ENCODE measurements at places on chromosomes 13 and 19.
A peak's percentile ranks its signal among the peaks of the same experiment; 100 is the strongest.

DNA sequence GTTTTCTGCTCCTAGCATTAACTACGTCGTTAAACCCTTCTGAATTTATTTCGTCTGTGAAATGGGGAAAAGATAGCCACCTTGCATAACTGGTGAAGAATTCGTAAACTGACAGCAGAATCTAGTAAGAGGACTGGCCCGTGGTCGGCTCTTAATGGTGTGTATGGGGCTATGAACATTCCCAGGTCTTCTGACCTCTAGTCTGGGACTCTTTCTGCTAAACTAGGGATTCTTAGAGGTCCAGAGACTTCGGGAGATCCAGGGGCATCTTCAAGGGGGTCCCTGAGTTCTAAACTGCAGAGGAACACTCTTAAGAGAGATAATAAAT lies 231.1 kb upstream of the SERP2 start:
- no peak for DNase-seq

- no peak for DNase-seq
Observed at GRCh38 chr19:43624933-43625332, 5.5 kb upstream of the ZNF428 start.

- no peak for DNase-seq
Observed at GRCh38 chr19:2517881-2518601, 42.1 kb downstream of the GADD45B start.

DNA sequence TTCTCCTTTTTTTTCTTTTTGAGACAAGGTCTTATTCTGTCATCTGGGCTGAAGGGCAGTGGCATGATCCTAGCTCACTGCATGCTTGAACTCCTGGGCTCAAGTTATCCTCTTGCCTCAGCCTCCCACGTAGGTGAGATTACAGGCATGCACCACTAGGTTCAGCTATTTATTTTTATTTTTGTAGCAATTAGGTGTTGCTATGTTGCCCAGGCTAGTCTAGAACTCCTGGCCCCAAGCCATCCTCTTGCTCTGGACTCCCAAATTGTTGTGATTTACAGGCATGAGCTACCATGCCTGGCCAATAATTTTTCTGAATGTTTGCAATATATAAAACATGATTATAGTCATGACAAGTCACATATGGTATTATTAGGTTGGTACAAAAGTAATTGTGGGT lies 161.1 kb upstream of the ATXN8OS start:
- DNase-seq = no peak

GRCh38 chr19:40280608-40281221 lies 4.4 kb downstream of the AKT2 start:
- no peak for DNase-seq

DNA sequence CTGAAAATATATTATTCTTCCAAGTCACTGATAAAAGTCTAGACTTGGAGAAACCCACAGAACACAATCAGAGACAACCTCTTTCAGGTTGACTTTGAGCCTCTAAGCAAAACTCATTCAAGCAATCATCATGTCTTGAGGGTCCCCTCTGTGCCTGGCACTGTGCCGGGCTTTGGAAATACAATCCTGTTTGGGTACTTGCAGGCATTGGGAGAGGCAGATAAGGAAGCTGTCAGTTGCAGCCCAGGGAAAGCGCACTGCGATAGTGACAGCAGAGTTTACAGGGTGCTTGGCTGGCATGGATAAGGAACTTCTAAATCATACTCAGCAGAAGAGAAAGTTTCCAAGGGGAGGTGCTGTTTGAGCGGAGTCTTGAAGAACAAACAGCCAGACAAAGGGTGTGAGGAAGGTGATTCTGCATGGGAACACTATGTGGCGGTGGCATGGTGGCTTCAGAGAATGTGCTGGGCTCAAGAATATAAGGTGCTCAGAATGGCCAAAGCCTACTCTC lies 9.1 kb downstream of the SERP2 start:
- no peak for DNase-seq

DNA sequence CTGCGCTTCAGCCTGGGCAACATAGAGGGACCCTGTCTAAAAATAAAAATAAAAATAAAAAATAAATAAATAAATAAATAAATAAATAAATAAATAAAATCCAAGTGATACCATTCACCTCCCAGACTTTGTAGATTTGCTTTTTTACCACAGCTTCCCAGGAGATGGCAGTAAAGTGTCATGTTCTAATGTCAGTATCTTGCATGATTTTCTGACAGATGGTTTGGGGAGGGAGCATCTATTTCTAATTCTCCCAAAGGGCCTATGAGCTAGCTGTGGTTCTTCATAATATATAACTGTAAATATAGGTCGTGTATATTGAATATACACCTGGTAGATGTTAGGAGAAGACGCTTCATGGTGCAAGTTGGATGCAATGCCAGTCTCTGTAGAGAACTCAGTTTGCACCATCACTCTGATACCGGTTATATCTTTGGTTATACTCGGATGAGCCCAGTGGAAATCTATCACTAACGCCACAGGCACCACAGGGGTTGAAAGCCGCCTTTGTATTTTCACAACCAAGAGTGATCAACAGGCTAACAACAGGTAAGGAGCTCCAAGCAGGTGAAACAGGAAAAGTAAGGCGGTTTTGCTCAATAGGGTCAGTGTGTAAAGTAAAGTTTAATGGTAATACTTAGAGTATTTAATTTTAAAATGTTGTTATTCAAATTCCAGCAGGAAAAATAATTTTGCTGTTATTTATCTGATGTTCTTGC lies 13.9 kb downstream of the APLP1 start:
- DNase-seq = peak; percentile 83

DNA sequence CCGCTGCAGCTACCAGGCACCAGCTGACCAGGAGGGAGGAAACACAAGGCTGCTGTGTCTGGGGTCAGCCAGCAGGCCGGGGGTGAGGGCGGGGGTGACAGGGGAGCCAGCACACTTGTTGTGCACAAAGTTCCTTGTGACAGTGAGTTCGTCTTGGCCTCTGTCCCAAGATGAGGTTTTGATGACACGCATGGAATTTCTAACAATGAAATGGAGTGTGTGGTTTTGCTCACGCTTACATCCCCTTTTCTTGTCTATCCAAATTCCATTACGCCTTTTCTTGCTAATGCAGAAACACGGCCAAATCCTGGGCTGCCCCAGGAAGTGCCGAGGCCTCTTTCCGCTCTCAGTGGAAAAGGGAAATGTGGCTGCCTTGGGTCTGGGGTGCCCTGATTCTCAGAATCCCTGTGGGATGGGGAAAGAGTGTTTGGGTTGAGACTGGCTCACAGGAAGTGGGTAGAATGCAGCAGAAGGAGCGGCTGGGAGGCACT lies 73.8 kb downstream of the GADD45B start:
- peak; percentile 91 for DNase-seq

DNA sequence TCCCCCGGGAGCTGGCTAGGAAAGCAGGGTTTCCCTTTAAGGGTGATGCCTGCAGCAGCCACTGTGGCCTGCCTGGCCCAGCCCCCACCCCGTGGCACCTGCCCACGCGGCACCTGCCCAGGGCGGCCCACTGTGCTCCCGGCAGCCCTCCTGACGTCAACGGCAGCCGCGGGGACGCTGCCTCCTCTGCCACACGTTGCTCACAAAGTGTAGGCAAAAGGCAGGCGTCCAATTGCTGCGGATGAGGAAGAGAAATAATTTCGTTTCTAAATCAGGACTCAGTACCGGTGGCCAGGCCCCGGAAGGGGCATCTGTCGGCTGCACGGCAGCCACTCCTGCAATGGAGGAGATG lies 122.3 kb downstream of the URI1 start:
- no peak for DNase-seq

DNA sequence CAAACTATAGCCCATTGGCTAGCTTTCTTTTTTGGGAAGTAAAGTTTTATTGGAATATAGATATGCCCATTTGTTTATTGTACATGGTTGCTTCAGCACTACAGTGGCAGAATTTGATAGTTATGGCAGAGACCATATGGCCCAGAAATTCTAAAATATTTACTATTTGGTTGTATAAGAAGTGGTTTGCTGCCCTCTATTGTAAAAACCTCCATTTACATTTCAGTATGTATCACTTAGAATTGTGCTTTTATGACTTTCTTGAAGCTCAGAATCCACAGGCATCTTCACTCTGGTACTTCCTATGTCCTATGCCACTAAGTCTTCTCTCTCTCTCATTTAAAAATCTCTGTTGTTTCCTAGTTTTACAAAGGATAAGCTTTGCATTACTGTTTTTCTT lies 37.7 kb downstream of the DLEU7 start:
- no peak for DNase-seq

- DNase-seq = no peak
Observed at GRCh38 chr19:39544226-39544903, 4.4 kb upstream of the EID2 start.

- DNase-seq = no peak
Observed at GRCh38 chr13:42741914-42742313, 39.5 kb upstream of the FAM216B start.

DNA sequence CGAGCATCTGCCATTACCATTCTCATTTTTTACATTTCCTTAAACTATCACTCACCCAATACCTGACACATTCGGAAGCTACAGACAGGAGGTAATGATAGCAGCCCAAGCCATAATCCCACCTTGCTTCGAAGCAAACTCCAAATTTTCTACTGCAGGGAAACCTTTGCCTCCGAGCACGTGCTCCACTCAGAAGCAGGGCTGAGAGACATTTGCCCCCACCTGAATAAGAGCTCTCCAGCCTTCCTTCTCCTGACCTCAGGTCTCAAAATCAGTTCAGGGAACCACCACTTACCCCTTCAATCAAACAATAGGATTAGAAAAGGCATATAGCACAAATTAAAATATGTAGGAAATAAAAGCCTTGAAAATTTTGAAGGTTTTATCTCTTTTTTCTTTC lies 2.3 kb upstream of the DACH1 start:
- no peak for DNase-seq

GRCh38 chr19:35155441-35155840 lies 906 bp downstream of the FXYD5 start:
- DNase-seq = no peak

- DNase-seq = no peak
Observed at GRCh38 chr13:28548872-28549271, 53.9 kb upstream of the FLT1 start.

DNA sequence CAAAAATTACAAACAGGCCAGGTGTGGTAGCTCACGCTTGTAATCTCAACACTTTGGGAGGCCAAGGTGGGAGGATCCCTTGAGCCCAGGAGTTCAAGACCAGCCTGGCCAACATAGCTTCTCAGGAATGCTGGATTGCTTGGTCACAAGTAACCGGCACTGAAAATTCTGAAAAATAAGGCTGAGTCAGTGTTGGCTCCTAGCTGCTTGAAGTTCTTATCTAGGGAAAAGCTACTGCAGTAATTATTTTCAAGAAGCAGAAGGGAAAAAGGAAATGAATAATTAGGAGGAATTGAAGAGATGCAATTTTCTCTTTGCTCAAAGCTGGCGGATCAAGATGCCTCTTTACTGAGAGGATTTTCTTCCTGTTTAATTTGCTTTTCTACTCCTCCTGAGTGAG lies 75.0 kb upstream of the GTF3A start:
- no peak for DNase-seq

GRCh38 chr19:2483084-2483483 lies 7.2 kb downstream of the GADD45B start:
- no peak for DNase-seq

GRCh38 chr19:1850809-1851653 lies 2.7 kb upstream of the REXO1 start:
- no peak for DNase-seq

- no peak for DNase-seq
Observed at GRCh38 chr19:40415768-40416167, 2.6 kb upstream of the PRX start.

DNA sequence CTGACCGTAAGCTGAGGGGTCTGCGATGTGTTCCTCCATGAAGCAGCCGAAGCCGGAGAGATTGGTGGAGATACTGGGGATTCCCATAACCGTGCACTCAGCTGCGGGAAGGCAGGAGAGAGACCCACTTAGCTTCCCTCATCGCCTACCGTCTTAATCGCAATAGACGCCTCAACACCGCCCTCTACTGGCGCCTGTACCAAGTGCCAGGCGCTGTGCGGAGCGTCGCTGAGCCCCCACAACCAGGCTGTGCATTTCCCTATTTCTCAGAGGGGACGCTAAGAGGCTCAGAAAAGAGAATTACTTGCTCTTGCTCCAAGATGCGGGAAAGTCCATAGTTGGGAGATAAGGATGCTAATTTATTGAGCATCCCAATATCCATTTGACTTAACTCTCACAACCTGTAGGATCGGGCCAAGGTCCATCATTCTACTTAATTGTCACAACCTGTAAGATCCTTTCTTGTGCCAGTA lies 5.8 kb downstream of the FTL start:
- no peak for DNase-seq

DNA sequence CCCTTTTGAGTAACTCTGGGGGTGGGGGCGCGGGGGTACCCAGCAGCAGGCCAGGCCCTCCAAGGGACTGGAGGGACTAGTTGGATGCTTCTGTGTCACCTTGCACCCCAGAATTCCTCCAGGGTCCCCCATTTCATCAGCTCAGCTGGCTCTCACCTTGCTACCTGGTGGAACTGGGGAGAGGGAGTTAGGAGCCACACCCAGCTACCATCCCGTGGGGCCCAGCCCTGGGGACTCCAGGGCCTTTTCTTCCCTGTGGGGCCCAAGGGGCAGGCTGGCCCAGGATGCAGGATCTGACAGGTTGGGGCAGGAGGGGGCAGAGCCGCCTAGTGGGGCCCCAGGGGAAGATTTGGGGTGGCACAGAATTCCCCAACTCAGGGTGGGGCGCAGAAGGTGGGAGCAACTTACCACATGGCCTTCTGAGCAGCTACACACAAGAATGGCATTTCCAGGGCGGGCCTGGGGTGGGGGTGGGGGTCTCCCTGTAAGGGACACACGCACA lies 32.8 kb upstream of the NANOS3 start:
- no peak for DNase-seq

- DNase-seq = no peak
Observed at GRCh38 chr13:66154976-66155375, 1075.2 kb downstream of the PCDH9 start.

GRCh38 chr13:33800646-33801186 lies 17.2 kb upstream of the RFC3 start:
- DNase-seq = no peak

DNA sequence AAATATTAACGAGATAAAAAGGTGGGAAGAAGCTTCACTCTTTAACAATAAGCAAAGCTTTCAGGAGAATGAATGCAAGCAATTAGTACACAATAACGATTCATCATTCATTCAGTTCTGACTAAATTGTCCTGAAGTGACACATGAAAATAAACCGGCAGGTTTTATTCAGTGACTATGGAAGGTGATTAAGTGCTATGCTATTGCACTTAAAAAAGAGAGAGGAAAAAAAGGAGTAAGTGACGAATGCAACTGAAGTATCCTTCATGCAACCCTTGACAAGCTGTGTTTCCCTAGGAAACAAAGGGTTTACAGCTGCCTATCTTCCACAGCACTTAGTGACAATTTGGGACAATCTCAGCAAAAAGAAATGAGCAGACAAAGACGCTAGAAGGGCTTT lies 1.4 kb downstream of the LIG4 start:
- no peak for DNase-seq

GRCh38 chr19:45895519-45895972 lies 6.9 kb downstream of the MYPOP start:
- DNase-seq = no peak

DNA sequence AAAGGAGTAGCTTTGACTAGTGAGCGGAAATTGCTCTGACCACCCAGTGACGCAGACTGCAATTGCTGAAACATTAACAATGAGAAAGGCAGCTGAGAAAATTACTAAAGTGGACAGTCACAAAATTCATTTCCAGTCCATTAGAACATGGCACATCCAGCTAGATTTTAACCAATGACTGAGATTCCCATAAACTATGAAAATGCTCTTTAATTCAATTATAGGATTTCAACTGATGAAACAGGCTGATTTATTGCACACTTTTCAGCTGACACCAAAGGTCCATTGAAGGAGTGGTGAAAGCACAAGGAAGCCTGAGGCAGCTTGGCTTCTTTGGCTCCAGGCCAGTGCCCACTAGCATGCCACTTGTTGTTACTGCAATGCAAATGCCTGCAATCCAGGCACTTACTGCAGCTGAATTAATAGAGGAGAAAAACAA lies 933.4 kb downstream of the SLITRK6 start:
- DNase-seq = peak; percentile 7
